Urinary bladder (tissue), 4 donors: ENCODE measurements at places on chromosomes 5 and 9. TPM values are rescaled to one million over a fixed set of nuclear protein-coding genes. Genes with fewer than 3 reads are reported as not detected.

DNA sequence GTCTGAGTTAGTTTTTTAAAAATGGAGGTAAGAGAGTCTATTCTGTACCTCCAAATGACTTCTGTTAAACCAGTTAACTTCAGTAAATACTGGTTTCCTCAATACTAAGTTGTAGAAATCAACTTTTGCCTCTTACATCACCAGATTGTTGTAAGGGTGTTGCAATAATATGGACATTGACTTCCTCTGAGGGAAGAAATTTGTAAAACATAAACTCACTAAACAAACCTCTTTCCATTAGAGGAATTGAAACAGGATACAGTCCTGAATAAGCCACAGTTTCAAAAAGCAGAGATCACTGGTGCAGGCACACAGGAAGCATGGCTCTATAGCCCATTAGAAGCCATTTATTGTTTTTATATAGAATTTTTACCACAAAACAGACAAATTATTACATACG, 32.7 kb upstream of the SLCO6A1 start:
- DNase-seq, result no peak

- DNase-seq, result no peak
Observed at GRCh38 chr5:75363111-75363510, 26.1 kb downstream of the HMGCR start.

GRCh38 chr9:17322882-17323864, 188.3 kb downstream of the CNTLN start:
- no peak for DNase-seq

DNA sequence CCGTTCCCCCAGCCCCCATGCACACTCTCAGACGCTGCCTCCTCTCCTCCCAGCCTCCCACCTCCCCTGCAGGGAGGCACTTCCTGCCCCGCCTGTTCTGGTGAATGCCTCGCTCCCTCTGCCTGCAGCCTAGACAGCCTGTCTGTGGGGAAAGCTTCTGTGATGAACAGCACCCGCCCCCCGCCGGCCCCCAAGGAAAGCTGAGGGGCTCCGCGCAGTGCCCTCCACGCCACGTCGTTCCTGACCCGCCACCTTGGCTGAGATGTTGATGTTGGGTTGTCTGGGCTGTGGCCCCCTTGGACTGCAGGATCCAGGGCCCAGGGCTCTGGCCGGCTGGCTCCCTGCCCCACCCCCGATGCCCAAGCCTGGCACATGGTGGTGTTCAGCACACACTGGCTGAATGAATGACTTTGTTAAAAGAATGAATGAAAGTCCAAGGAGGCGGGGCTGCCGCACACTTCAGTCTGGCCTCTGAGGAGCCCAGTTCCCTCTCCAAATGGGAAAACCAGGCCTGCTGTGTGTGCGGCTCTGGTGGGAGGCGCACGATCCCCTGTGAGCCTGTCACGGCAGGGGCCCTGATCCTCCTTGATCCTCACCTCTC, 2.1 kb upstream of the MYMK start:
- no peak for DNase-seq

- DNase-seq, result no peak
Observed at GRCh38 chr5:124948754-124949275, 202.4 kb upstream of the ZNF608 start.

DNA sequence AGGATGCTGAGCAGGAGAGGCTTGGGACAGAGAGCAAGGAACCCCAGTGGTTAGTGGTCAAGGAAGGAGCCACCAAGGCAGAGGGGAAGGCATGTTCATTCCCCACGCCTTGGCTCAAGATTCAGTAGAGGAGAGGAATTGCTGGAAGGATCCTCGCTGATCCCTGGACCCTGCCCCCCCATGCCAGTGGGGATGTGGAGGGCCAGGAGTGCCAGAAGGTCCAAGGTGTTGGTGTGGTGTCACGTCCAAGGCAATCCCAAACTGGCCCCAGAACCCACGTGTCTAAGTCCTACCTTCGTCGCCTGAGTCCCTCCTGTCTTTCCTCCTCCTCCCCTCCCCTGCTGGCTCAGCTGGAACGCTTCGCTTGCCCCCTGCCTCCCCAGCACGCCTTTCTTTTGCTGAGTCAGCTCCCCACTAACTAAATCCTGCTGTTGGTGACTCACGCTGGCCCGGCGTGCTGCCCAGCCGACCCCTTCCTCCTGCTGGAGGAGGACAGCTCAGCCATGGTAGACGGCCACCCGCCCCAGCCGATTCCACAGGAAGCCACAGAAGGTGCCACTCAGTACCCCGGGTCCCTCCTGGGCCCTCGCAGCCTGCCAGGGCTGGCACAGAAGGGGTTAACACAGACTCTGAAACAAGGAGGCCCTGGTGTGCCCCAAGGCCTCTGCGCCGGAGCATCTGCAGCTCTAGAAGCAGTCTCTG, 37.6 kb upstream of the ORM1 start:
- DNase-seq, result no peak

DNA sequence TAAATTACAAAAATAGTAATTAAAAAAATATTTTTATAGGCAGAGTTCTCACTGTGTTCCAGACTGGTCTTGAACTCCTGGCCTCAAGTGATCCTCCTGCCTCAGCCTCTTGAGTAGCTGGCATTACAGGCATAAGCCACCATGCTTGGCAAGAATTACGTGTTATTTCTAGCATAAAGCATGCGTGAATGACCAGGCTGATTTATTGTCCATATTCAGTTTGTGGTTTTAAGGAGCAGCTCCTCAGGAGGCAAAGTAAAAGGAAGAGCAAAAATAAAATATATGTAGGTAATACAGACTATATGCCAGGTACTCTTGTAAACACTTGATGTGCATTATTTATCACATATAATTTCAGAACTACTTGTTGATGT, 7.1 kb upstream of the CD180 start:
- no peak for DNase-seq

DNA sequence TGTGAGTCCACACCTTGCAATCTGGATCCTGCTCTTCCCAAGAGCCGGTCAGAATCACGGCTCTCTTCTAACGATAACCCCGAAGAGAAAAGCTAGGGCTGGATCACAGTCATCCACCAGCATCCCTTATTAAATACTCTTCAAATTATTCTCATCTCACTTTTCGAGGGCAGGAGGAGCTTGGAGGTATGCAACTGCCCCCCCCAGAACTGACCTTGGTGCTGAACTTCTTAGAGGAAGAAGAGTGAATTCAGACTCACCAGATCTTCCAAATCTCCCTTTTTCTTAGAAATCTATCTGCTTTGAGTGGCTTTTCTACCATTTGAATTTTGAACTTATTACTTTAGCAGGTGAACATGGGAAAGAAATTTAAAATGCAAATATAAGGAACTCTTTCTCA, 75.7 kb downstream of the MED10 start:
- DNase-seq, result no peak

KCNMB1 gene
- 82.8 TPM for polyA plus RNA-seq

SHISAL2B gene
- not detected for polyA plus RNA-seq

ANKRD18B gene
- 0.43 TPM for polyA plus RNA-seq
